Mucosa of gallbladder (tissue), 1 donor: ENCODE measurements at places on chromosomes 2 and 18. TPM values are rescaled to one million over a fixed set of nuclear protein-coding genes. Genes with fewer than 3 reads are reported as not detected.

Gene PID1
- 17.1 TPM for total RNA-seq

GRCh38 chr2:88350331-88351248 lies 101.9 kb downstream of the FOXI3 start:
- peak; percentile 55 for DNase-seq

DNA sequence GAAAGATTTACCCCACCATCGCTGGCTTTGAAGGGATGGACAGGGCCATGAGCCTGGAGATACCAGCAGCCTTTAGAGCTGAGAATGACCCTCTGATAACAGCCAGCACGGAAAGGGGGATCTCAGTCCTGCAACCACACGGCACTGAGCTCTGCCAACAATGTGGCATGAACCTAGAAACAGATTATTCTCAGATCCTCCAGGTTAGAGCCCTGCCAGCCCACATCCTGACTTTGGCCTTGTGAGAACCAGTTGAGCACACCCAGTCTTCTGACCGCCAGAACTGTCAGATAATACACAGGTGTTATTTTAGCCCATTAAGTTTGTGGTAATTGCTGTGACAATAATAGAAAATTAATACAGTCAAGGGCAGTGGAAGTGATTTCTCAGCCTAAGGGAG lies 9.4 kb upstream of the GNLY start:
- DNase-seq, result no peak

Gene RTP5
- not detected for total RNA-seq

Gene SKA1
- total RNA-seq, result 0.55 TPM

- DNase-seq, result no peak
These were observed 122.6 kb downstream of the CABLES1 start for GRCh38 chr18:23257686-23258565.

DNA sequence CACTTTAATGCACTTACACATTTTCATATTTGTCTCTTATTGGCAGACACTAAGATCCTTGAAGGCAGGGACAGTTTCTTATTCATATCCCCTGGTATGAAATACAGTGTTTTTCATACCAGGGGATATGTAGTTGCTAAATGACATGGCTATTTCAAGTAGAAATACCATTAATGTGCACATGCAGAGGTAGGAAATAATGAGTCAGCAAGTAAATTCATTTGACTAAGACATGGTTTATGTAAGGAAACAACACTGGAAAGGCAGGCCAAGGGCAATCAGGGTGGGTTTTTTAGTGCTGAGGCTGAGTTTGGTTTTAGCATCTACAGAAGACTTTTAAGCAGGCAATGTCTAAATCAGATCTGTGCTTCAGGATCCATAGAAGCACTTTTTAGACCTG lies 155.9 kb downstream of the WDPCP start:
- DNase-seq, result no peak

Gene SPHKAP
- total RNA-seq, result 0.03 TPM

Gene REEP1
- 21.2 TPM for total RNA-seq

Gene CPO
- total RNA-seq, result 0.23 TPM

Gene THSD7B
- 0.75 TPM for total RNA-seq

Gene CTAGE1
- total RNA-seq, result 0.06 TPM

- DNase-seq, result peak; percentile 19
These were observed 266.6 kb downstream of the CYP26B1 start for GRCh38 chr2:71880846-71881610.
